GM23338 (cell line): ENCODE measurements at places on chromosomes 4 and X. TPM values are rescaled to one million over a fixed set of nuclear protein-coding genes. Genes with fewer than 3 reads are reported as not detected.

The UCP1 gene
- total RNA-seq, result 0.21 TPM in 1 of 2 replicates, not detected in the other

The DMP1 gene
- total RNA-seq, result not detected in 2 replicates

The DCAF8L2 gene
- total RNA-seq, result not detected in 2 replicates

The ADGRA3 gene
- 73.9 and 75.3 TPM in 2 replicates for total RNA-seq

The DDX53 gene
- not detected in 2 replicates for total RNA-seq

The CLNK gene
- not detected in 2 replicates for total RNA-seq

The SMARCA5 gene
- total RNA-seq, result 102 and 103 TPM in 2 replicates

The JCHAIN gene
- total RNA-seq, result not detected in 2 replicates

The SSX2B gene
- total RNA-seq, result 0.17 TPM in 1 of 2 replicates, not detected in the other

The DNAAF6 gene
- total RNA-seq, result not detected in 2 replicates

The MAP3K15 gene
- 1.4 and 3.1 TPM in 2 replicates for total RNA-seq

GRCh38 chr4:67749286-67749685, 4.9 kb downstream of the GNRHR start:
- H3K36me3 ChIP-seq, result no peaks in the 10 kb centered on the region
- no peak for DNase-seq
- no peaks in the 10 kb centered on the region for H3K4me1 ChIP-seq
- H3K27ac ChIP-seq, result no peak overlapping the region
- no peak overlapping the region for H3K4me3 ChIP-seq

DNA sequence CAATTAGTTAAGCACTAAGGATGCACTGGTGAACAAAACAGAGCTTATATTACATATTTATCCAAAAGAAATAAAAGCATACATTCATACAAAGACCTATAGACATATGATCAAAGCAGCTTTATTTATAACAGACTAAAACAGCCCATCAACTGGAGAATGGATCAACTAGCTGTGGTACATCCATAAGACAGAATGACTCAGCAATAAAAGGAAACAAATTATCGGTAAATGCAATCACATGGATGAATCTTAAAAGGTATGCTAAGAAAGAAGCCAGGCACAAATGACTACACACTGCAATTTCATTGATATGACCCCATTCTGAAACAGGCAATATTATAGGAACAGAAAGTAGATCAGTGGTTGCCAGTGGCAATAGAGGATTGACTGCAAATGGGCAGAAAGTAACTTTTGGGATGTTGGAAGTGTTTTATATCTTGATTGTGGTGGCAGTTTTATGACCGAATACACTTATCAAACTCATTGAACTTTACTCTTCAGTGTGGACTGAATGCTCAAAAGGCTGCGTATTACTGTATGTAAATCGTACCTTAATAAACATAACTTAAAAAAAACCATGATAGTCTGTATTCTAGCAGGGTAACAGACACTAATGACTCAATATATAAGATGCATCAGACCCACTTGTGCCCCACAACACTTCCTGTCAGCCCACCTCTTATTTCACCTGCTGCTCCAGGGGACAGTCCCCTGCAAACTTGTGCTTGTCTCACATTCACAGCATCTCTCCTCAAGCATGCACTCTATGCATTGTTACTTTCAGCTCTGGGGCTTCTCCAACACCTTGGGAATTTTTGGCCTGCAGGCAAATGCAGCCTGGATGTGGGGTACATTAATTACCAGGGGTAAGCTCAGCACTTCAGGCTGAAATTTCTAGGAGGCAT, 59.1 kb downstream of the MID1IP1 start:
- H3K4me1 ChIP-seq, result peaks cover under 1% of the 10 kb centered on the region; the same call in 1 of the 2 replicates
- no peak for DNase-seq
- no peaks in the 10 kb centered on the region for H3K27me3 ChIP-seq
- H3K4me3 ChIP-seq, result no peak overlapping the region
- H3K27ac ChIP-seq, result no peak overlapping the region

DNA sequence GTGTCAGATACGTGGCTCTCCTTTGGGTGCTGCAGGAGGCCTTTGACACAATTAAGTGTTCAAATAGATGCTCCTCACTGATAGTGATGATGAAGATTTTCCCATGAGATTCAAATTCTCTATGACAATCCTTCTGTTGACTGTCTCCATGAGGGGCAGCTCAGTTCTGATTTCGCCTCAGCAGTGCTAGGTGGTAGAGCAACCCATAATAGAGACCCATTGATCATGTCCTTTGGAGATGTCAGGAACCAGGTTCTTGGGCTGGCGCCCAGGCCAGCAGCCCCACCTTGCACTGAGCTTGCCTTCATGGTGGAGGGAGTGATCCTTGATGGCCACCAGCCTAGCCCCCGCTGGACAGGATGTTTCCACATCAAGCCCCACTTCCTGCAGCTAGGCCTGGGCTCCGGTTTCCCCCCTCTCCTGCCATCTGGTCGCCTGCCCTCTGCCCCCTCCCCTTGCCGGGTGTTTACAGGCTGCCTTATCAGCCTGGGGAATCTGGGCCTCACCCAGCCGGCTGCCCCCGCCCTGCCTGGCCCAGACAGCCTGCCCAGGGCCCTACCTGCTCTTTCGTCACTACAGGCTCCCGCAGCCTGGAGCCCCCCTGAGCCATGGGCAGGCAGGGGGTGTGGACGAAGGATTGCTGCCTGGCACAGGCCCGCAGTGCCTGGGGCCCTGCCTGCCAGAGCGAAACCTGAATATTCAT, 12.6 kb downstream of the ELF4 start:
- no peaks in the 10 kb centered on the region for H3K36me3 ChIP-seq
- no peak overlapping the region for H3K4me3 ChIP-seq
- no peak overlapping the region for H3K27ac ChIP-seq
- H3K4me1 ChIP-seq, result no peaks in the 10 kb centered on the region

- H3K4me3 ChIP-seq, result no peak overlapping the region
- peaks cover 4% of the 10 kb centered on the region; the same call in 1 of the 2 replicates for H3K4me1 ChIP-seq
- H3K27ac ChIP-seq, result no peak overlapping the region
- DNase-seq, result no peak
- peaks cover 4% of the 10 kb centered on the region; the same call in 1 of the 2 replicates for H3K36me3 ChIP-seq
Measured at GRCh38 chr4:98474408-98474844, 184.0 kb downstream of the TSPAN5 start.

- H3K36me3 ChIP-seq, result no peaks in the 10 kb centered on the region
- H3K4me3 ChIP-seq, result 0 out of 2 replicates have a peak overlapping the region, but pooled peaks have one; percentile 5
- H3K4me1 ChIP-seq, result peaks cover 21% of the 10 kb centered on the region
- no peak overlapping the region for H3K27ac ChIP-seq
- H3K27me3 ChIP-seq, result no peaks in the 10 kb centered on the region
Measured at GRCh38 chr4:181688432-181688831, 554.8 kb upstream of the TENM3 start.

- no peaks in the 10 kb centered on the region for H3K27me3 ChIP-seq
- no peaks in the 10 kb centered on the region for H3K4me1 ChIP-seq
- DNase-seq, result no peak
- no peak overlapping the region for H3K4me3 ChIP-seq
- H3K27ac ChIP-seq, result no peak overlapping the region
- no peaks in the 10 kb centered on the region for H3K36me3 ChIP-seq
Measured at GRCh38 chr4:122688529-122689140, 43.9 kb upstream of the BBS12 start.

- no peaks in the 10 kb centered on the region for H3K27me3 ChIP-seq
- no peaks in the 10 kb centered on the region for H3K36me3 ChIP-seq
- H3K27ac ChIP-seq, result no peak overlapping the region
- H3K4me3 ChIP-seq, result no peak overlapping the region
Measured at GRCh38 chrX:7059214-7059838, 88.2 kb upstream of the STS start.

- no peaks in the 10 kb centered on the region for H3K4me1 ChIP-seq
- no peaks in the 10 kb centered on the region for H3K36me3 ChIP-seq
- H3K27ac ChIP-seq, result no peak overlapping the region
- H3K4me3 ChIP-seq, result no peak overlapping the region
Measured at GRCh38 chr4:153453402-153453801, 12.8 kb upstream of the TMEM131L start.

DNA sequence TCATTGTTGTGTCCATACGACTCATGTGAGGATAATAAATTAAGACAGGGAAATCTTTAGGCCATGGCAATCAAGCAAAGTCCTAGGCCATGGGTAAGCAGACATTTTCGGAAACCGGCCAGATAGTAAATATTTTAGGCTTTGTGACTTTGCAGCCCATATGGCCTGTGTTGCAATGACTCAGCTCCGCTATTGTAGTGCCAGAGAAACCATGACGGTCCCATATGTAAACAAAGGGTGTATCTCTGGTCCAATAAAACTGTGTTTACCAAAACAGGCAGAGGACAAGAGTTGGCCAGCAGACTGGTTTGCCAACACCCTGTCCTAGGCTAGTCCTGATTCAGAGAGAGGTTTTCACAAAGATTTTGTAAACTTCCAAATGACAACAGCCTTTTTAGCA, 5.0 kb downstream of the FAM114A1 start:
- H3K27ac ChIP-seq, result no peak overlapping the region
- no peaks in the 10 kb centered on the region for H3K36me3 ChIP-seq
- no peaks in the 10 kb centered on the region for H3K27me3 ChIP-seq
- peaks cover 6% of the 10 kb centered on the region; the same call in 1 of the 2 replicates for H3K4me1 ChIP-seq
- no peak overlapping the region for H3K4me3 ChIP-seq

DNA sequence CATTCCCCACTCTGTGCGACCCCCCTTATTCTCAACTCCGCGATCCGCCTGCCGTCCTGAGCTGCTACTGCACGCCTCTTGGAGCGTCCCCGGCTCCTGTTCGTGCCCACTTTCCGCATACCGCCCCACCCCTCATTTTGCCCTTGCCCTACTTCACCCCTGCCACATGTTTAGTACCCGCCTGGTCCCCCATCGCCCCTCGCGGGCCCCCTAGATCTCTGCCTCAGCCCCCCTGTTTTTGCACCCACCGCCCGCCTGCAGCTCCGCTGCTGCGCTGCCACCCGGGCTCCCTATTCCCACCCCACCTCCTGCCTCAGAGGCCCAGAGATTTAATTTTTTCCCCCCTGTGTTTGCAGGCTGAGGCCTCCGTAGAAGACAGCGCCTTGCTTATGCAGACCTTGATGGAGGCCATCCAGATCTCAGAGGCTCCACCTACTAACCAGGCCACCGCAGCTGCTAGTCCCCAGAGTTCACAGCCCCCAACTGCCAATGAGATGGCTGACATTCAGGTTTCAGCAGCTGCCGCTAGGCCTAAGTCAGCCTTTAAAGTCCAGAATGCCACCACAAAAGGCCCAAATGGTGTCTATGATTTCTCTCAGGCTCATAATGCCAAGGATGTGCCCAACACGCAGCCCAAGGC, 1.4 kb downstream of the MAGED1 start:
- H3K4me1 ChIP-seq, result no peaks in the 10 kb centered on the region
- peak overlapping the region; percentile 68 for H3K4me3 ChIP-seq
- H3K27ac ChIP-seq, result no peak overlapping the region
- peak; percentile 26 for DNase-seq

- H3K4me1 ChIP-seq, result no peaks in the 10 kb centered on the region
- no peak overlapping the region for H3K27ac ChIP-seq
- H3K36me3 ChIP-seq, result no peaks in the 10 kb centered on the region
- DNase-seq, result no peak
- H3K27me3 ChIP-seq, result no peaks in the 10 kb centered on the region
Measured at GRCh38 chrX:48548871-48549270, 9.4 kb downstream of the TBC1D25 start.

DNA sequence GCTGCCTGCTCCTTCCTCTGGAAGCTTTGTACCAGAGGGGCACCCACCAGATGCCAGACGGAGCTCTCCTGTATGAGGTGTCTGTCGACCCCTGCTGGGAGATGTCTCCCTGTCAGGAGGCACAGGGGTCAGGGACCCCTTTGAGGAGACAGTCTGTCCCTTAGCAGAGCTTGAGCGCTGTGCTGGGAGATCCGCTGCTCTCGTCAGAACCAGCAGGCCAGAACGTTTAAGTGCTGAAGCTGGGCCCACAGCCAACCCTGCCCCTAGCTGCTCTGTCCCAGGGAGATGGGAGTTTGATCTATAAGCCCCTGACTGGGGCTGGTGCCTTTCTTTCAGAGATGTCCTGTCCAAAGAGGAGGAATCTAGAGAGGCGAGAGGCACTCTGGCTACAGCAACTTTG, 260.3 kb upstream of the GPRIN3 start:
- H3K4me1 ChIP-seq, result no peaks in the 10 kb centered on the region
- no peaks in the 10 kb centered on the region for H3K36me3 ChIP-seq
- H3K4me3 ChIP-seq, result no peak overlapping the region
- no peak overlapping the region for H3K27ac ChIP-seq

GRCh38 chr4:21716531-21716930, 232.0 kb downstream of the KCNIP4 start:
- H3K4me3 ChIP-seq, result no peak overlapping the region
- no peak for DNase-seq
- no peak overlapping the region for H3K27ac ChIP-seq
- H3K4me1 ChIP-seq, result no peaks in the 10 kb centered on the region; the same call in 1 of the 2 replicates
- no peaks in the 10 kb centered on the region for H3K27me3 ChIP-seq
- no peaks in the 10 kb centered on the region for H3K36me3 ChIP-seq

DNA sequence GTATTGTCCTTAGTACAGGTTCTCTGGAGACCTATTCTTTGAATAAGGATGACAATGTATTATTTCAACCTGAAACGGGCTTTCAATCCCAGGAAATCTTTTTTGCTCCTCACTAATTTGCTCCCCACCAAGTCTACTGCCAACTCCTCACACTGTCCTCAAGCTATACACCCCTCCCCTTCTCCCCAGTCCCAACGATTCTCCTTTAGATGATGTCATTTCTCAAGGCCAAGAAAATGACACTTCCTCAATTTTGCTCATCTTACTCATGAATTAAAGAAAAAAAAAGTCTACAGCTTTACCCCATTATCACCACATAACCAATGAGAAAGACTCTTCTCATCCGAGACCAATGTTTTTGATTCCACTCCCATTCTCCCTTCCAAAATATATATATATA, 20.6 kb downstream of the AP1S2 start:
- H3K4me3 ChIP-seq, result no peak overlapping the region
- no peak overlapping the region for H3K27ac ChIP-seq
- H3K27me3 ChIP-seq, result no peaks in the 10 kb centered on the region

- H3K36me3 ChIP-seq, result no peaks in the 10 kb centered on the region
- peaks cover 5% of the 10 kb centered on the region for H3K4me1 ChIP-seq
- H3K4me3 ChIP-seq, result no peak overlapping the region
- no peak overlapping the region for H3K27ac ChIP-seq
- DNase-seq, result no peak
Measured at GRCh38 chr4:26049447-26049846, 135.4 kb downstream of the SMIM20 start.

DNA sequence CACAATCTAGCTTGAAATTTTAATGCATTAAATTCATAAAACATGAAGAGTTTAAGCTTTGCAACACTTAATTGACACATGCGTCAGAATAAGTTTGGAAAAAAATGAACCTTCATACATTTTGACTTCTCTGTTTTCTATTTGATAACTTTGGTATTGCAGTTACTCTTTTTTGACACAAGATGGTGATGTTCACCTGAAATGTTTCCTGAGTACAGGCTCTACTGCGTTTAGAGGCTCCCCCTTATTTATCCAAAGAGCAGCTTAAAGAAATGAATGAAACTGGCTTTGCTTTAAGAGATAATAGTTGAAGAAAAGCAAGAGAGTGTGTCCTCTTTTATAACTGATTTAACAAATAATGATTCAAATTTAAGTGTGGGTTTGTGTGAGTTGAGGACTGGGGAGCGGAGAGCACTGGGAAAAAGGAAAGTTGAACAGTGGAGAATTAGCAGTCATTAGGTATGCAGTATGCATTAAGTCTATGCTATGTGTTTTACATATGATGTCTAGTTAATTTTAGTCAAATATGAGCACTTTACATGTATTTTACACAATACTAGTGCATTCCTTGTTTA, 180.6 kb upstream of the NUDT6 start:
- peaks cover 10% of the 10 kb centered on the region; the same call in 1 of the 2 replicates for H3K4me1 ChIP-seq
- no peaks in the 10 kb centered on the region for H3K27me3 ChIP-seq
- DNase-seq, result peak; percentile 59
- no peak overlapping the region for H3K4me3 ChIP-seq
- no peak overlapping the region for H3K27ac ChIP-seq

GRCh38 chrX:149939655-149939904, 1.3 kb upstream of the EOLA2 start:
- H3K36me3 ChIP-seq, result no peaks in the 10 kb centered on the region
- no peak for DNase-seq
- H3K27me3 ChIP-seq, result no peaks in the 10 kb centered on the region
- peak overlapping the region; percentile 94 for H3K27ac ChIP-seq
- peak overlapping the region; percentile 66 for H3K4me3 ChIP-seq
